Epithelial cell of umbilical artery (primary cell): ENCODE measurements at places on chromosomes 7 and 10. TPM values are rescaled to one million over a fixed set of nuclear protein-coding genes. Genes with fewer than 3 reads are reported as not detected.

The HTR5A gene
- not detected in 2 replicates for total RNA-seq

The BCL7B gene
- total RNA-seq: 20.1 and 24.0 TPM in 2 replicates

The METTL2B gene
- 36.7 and 51.5 TPM in 2 replicates for total RNA-seq

The ANKRD26 gene
- total RNA-seq: 8.4 and 10.5 TPM in 2 replicates

The PPP1R17 gene
- total RNA-seq: not detected in 2 replicates

The ELMO1 gene
- 28.3 and 40.7 TPM in 2 replicates for total RNA-seq

The MAT1A gene
- not detected in 2 replicates for total RNA-seq

The PPP1R9A gene
- total RNA-seq: 1.6 and 4.0 TPM in 2 replicates

The ZNF273 gene
- total RNA-seq: 1.6 and 4.6 TPM in 2 replicates

The SLC16A12 gene
- not detected in 2 replicates for total RNA-seq

The MRLN gene
- total RNA-seq: not detected in 2 replicates

The FGF8 gene
- total RNA-seq: not detected in 2 replicates

The TET1 gene
- 0.32 and 0.46 TPM in 2 replicates for total RNA-seq

The ZMIZ2 gene
- total RNA-seq: 7.8 and 8.8 TPM in 2 replicates

The ARHGAP22 gene
- 29.9 and 36.7 TPM in 2 replicates for total RNA-seq

The TAS2R3 gene
- 0.32 and 0.76 TPM in 2 replicates for total RNA-seq

The SLC29A4 gene
- 0.46 and 2.6 TPM in 2 replicates for total RNA-seq

The PRSS37 gene
- not detected in 2 replicates for total RNA-seq

The POLD2 gene
- total RNA-seq: 75.7 and 83.1 TPM in 2 replicates

The ZPBP gene
- total RNA-seq: not detected in 2 replicates

The PCLO gene
- total RNA-seq: under 0.01 TPM in 2 replicates

The VIPR2 gene
- not detected in 2 replicates for total RNA-seq

The GPNMB gene
- total RNA-seq: 0.32 and 1.7 TPM in 2 replicates

The CCDC186 gene
- total RNA-seq: 12.7 and 15.3 TPM in 2 replicates

The EVX1 gene
- not detected in 2 replicates for total RNA-seq

The VAX1 gene
- total RNA-seq: not detected in 2 replicates

The TUBB8 gene
- 0.61 TPM in 1 of 2 replicates, not detected in the other for total RNA-seq

The CNPY1 gene
- not detected in 2 replicates for total RNA-seq

The PURB gene
- total RNA-seq: 16.3 and 17.5 TPM in 2 replicates

The PSAP gene
- total RNA-seq: 440 and 475 TPM in 2 replicates

The OPN1SW gene
- not detected in 2 replicates for total RNA-seq

The ZCWPW1 gene
- total RNA-seq: 0.32 and 0.76 TPM in 2 replicates
